GM04504 (cell line): ENCODE measurements at places on chromosomes 5 and 9.

DNA sequence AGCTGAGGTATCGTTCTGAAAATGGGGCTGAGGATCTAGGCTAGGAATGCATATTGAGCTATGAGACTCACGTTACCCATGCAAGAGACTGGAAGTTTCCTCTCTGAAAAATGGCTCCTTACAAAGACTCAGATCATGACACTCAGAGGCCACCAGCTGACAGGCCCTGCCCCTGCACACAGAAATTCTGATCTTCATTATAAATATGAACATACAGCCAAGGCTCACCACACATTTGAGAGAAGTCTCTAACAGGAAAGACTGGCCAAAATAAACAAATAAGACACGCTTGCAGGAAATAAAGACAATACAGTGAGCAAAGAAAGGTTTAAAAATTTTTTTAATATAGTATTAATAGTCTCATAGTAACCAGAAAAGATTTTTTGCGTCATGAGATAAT, 365.9 kb downstream of the NFIB start:
- no peak for DNase-seq

DNA sequence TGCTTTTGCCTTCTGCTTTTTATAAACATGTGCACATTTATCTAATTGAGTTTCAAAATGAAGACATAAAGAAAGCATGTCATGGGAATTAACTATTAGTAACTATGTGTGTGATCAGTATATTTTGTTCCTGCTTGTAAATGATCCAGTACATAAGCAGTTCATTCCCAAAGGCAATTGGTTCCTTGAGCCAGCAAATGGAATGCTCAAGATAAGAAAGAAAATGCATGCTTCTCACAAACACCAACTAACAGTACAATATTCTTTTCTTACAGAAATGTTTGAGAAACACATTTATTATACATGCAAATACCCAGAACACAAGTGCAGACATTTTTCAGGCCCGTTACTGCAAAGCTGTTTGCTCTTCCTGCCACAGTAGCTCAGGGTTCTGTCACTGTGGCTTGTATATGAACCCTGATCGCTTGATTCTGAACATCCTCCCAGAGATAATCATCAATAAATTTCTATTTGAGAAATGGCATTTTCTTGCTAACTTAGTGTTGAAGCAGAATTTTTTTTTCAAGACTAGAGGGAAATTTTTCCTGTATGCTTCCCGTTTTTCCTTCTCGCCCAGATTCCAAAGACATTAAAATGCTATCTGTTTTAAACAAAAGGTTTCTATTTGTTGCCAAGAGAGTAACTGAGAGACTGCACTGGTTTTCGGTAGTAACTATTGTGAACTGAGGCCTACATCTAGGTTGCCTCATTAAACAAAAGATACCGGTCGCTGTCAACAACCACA, 1.9 kb downstream of the GNAQ start:
- DNase-seq = no peak

- no peak for DNase-seq
Measured at GRCh38 chr5:160511280-160511929, 89.8 kb downstream of the PTTG1 start.

GRCh38 chr9:38437193-38437823, 13.1 kb upstream of the IGFBPL1 start:
- DNase-seq = no peak

- DNase-seq = no peak
Measured at GRCh38 chr9:87682085-87682484, 43.8 kb upstream of the CTSL start.

DNA sequence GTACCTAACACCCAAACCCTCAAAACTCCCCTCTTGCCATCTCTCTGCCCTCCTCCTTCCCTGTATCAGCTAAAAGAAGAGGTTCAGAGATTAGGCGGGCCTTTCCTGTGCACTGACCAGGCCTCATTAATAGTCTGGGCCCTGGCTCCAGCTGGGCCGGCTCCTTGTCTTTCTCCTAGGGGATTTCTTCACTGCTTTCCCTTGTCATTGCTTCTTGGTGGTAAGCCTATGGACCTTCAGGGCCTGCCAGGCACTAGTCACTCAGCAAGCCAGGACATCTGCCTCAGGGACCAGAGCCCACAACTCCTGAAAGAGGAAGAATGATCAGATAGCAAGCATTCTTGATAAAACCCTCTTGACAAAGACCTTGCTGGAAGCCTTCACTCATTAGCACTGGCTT, 50.9 kb downstream of the MRRF start:
- DNase-seq = no peak

GRCh38 chr5:41788941-41789368, 81.3 kb downstream of the OXCT1 start:
- DNase-seq = no peak

- no peak for DNase-seq
Measured at GRCh38 chr5:131814990-131815389, 18.2 kb upstream of the FNIP1 start.

DNA sequence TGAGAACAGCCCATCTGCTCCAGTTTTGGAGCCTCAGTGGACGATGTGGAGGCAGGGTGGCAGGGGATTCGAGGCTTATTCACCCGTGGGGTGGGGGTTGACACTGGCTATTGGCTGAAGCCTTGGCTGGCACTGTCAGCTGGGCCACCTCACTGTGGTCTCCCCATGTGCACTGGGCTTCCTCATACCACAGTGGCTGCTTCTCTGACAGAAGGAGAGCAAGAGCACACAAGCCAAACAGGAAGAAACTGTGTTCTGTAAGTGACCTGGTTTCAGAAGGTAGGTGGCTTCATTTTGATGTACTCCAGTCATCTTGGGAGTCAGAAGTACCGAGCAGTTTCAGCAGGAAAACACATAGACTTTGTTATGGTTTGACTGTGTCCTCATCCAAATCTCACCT, 24.7 kb upstream of the CTNND2 start:
- DNase-seq = no peak

DNA sequence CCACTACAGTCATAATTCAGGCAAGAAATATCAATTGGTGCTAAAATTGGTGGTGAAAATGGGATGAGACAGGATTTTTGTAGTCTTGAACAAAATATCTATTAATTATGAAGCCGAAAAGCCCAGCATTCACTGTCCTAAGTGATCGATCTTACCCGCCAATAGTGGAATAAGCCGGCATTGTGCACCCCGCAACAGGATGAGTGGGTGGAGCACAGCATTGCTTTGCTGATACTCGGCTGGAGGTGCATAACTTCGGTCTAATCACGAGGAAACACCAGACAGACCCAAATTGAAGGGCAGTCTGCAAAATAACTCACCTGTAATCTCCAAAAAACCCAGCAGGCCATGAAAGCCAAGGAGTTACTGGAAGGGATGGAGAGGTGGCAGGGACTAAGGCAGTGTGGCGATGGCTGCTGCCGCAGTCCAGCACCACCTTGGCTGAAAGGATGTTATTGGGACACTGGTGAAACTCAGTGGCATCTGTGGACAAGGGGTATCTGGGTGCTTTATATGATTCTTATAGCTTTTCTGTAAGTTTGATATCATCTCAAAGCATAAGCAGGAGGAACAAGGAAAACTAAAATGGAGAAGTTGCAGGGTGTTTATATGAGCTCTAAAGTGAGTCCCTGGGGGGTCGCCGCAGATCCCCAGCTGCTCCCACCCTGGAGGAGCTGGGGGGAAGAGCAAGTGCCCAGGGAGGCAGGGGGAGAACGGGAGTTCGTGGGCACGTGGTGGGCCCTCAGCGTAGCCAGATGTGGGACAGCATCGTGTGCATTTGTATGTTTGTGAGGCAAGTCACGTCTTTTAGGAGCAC, 45.2 kb downstream of the AHRR start:
- DNase-seq = no peak

GRCh38 chr9:121498150-121498486, 1.5 kb downstream of the GGTA1 start:
- peak; percentile 41 for DNase-seq

GRCh38 chr5:171495122-171495700, 75.8 kb downstream of the FGF18 start:
- no peak for DNase-seq

DNA sequence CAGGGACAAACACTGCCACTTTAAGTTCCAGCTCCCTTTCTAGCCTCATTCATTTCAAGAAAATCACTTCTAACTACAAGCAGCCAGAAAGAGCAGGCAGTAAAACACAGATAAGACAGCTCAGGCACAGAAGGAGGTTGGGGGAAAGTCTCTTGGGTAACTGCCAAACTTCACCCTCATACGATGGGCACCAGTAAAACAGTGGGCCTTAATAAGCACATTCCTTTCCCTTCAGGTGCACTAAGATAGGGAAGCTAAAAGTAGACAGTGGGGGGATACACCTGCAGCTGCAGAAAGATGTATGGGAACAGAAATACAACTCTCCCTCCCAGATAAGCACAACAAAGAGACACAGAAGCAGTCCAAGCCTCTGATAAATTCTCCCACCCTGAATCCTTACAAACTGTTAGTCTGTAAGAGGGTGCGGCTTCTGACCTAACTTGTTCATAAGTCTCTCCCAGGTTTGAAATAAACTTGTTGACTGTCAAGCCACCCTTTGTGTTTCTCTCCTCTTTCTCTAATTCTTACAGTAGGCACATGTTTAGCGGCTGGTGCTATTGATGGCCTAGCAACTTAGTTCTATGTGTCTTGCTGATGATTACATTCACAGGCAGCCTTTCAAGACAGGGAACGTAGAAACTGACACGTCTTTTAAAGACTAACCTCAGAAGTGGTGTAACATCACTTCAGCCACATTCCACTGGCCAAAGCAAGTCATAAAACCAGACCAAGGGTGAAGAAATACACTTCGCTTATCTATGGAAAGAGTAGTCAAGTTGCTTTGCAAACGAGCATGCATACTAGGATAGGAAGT, 6.8 kb upstream of the CKS2 start:
- no peak for DNase-seq

GRCh38 chr5:81609810-81610375, 141.0 kb downstream of the SSBP2 start:
- no peak for DNase-seq

DNA sequence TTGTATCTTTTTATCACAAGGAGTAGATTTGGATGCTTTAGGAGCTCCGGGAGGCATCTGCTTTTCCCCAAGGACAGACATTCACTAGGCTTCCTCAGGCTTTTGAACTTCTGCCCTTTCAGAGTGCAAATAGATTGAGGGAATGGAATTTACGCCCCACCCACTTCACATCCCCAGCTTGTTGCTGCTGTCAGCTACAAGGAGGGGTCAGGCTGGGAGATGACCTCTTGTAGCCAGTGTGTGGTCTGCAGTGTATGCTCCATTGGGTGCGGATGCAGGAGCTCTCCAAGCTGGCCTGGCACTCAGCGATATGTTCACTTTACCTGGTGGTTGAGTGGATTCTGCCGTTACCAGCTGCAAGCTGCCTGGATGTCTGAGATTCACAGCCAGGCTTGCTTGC, 6.4 kb downstream of the TNFSF15 start:
- no peak for DNase-seq

DNA sequence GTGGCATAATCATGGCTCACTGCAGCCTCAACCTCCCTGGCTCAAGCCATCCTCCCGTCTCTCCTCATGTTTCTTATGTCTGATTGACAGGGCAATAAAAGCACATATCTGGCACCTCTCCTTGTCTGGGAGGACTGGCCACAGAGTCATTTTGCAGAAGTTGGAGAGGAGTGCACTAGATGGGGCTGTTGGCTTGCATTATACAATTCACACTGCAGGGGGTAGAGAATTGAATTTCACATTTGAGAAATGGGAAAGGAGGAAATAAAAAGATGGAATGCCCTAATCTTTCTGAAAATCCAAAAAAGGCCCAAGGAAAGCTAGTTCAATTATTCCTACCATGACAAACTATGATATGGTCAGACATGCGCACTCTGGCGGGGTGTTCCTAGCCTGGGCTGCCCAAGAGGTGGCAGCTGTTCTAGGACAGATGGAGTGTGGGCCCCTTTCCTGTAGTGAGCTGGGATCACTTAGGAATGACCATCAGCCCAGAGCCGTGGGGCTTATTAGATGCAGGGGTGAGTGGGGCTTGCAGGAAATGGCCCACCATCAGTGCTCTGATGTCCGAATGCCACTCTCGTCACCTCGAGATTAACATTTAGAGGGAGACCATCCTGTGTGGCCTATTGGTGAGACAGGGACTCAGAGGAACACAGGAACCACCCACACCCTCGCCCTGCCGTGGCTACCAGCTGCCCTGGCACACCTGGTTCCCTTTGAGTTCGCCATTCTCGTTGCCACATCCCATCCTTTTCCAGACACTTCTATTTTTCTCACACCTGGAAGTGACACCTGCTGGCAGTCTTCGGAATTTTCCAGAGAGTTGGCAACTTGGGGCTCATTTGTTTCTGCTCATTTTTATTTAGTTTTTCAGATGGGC, 21.8 kb upstream of the ANKRD18A start:
- no peak for DNase-seq

GRCh38 chr5:52804981-52805380, 17.3 kb downstream of the ITGA1 start:
- no peak for DNase-seq

- no peak for DNase-seq
Measured at GRCh38 chr9:93978551-93978950, 23.4 kb upstream of the BARX1 start.

GRCh38 chr5:50580506-50580905, 85.9 kb upstream of the PARP8 start:
- no peak for DNase-seq

DNA sequence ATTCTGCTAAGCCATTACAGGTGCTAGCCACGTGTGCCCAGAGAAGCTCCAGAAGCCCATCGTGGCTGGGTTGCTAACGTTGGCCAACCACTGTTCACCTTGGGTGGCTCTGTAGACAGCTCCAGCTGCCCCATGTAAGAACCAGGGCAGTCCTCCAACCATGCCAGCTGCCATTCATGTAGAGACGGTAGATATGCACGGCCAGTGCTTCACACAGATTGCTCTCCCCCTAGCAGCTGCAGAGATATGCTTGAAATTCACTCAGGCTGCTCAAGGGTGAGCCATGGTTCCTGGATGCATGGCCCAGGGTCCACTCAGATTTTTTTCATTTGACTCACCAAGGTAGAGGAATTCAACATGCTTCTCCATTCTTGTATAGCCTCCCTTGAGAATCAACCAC, 31.0 kb downstream of the GADD45G start:
- DNase-seq = no peak

- no peak for DNase-seq
Measured at GRCh38 chr9:105859428-105860091, 165.2 kb downstream of the TMEM38B start.

- no peak for DNase-seq
Measured at GRCh38 chr5:16051246-16051755, 128.3 kb downstream of the MARCHF11 start.

- DNase-seq = no peak
Measured at GRCh38 chr5:153592081-153592480, 101.6 kb downstream of the GRIA1 start.

- no peak for DNase-seq
Measured at GRCh38 chr5:14146725-14147124, 3.6 kb downstream of the TRIO start.
